ENCODE measurements at places on chromosomes 1 and 21.

DNA sequence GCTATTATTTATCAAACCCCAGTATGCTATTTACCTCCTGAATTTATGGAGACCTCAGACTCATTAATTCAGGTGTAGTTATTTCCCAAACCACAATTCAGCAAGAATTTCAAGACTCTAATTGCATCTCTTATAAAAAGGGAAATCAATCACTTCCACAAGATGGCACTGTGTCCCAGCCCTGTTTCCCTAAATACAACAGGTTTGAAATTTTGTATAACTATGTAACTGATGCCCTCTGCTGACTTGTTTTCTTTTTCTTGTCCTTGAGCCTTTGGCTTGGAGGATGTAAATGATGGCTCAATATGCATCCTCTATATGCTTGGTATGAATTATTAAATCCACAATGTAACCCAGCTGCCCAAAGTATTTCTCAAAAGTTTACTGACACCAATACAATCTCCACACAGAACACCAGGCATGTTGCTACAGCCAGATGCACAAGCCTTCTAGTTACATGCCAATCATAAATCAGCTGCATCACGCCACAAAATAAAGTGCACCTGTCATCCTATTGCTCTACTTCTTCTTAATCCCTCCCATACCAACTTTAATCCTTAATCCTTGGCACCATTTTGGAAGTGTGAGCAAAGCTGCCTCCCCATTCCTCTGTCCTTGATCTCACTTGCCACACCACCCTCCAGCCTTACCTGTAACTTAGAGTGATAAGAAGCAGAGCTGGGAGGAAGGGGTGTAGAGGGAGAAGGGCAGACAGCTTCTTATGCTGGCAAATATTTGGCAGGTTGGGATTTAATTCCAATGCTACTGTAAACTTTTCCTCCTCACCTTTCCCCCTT, 9.0 kb downstream of the C1orf105 start:
- DNase-seq = peak; percentile 7

DNA sequence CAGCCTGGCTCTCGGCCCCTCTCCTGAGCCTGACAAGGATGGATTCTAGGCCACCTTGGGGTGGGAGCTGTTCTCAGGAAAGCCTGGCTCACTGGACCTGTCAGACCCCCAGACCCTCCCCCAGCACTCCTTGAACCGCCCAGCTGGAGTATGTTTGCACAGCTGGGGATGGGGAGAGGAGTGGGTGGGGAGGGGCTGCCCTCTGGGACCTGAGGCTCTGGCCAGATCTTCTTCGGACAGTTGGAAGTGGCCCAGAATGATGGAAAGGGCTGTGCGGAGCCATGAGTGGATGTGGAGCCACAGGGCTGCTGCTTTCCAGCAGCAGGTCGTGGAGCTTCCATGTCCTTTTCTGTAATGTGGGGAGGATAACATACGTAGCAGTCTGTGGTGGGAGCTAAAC, 43.0 kb upstream of the TRABD2B start:
- DNase-seq = no peak

GRCh38 chr1:235673981-235674380, 24.4 kb upstream of the GNG4 start:
- no peak for DNase-seq

- DNase-seq = no peak
Observed at GRCh38 chr1:156836041-156836654, 19.5 kb upstream of the SH2D2A start.

DNA sequence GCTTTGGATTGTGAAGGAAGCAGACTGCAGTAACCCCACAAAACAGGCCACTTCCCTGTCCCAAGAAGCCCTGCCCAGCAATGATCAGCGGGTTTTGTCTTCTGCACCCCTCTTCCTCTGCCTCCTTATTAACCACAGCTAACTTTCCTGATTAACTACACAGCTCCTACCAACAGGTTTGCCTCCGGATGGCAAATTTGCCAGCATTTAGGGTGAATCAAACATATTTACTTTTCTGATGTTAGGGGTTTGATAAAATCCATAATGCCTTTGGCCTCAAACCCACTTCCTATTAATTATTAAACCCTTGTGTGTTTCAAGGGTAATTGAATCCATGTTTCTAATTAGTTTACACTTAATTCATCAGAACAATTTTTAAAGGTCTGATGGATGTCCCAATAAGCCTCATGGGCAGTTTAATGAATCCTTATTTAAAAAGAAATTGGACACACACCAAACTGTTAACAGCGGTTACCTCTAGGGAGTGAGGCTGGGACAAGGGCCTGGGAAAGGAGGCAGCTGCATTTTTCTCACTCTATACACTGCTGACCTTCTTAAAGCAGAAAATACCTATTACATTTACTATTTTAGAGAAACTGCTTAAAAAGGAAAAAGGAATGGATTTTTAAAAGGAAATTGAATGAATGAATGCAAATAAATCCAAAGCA, 91.9 kb downstream of the CSMD2 start:
- no peak for DNase-seq

- no peak for DNase-seq
Observed at GRCh38 chr1:117308311-117308916, 58.8 kb upstream of the MAN1A2 start.

DNA sequence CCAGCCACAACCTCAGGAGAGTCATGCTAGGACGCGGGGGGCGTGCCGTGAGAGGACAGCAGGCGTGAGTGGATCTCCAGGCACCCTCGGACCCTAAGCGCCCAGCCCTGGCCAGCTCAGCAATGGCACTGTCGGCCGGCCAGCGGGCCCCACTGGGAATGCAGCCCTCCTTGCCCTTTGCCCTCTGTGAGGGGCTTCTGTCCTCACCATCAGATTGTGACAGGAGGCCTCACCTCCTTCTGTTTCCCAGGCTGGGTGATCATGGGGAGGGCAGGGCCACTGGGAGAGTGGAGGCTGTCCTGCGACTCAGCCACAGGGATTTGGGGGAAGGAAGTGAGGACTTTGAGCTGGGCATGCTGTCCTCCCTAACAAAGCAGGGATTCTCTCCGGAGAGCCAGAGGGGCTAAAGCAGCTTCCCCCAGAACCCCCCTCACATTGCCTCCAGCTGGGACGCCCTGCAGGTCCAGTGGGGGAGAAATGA, 6.6 kb upstream of the LRRC3 start:
- no peak for DNase-seq

GRCh38 chr21:39016740-39017315, 166.4 kb downstream of the PSMG1 start:
- no peak for DNase-seq

DNA sequence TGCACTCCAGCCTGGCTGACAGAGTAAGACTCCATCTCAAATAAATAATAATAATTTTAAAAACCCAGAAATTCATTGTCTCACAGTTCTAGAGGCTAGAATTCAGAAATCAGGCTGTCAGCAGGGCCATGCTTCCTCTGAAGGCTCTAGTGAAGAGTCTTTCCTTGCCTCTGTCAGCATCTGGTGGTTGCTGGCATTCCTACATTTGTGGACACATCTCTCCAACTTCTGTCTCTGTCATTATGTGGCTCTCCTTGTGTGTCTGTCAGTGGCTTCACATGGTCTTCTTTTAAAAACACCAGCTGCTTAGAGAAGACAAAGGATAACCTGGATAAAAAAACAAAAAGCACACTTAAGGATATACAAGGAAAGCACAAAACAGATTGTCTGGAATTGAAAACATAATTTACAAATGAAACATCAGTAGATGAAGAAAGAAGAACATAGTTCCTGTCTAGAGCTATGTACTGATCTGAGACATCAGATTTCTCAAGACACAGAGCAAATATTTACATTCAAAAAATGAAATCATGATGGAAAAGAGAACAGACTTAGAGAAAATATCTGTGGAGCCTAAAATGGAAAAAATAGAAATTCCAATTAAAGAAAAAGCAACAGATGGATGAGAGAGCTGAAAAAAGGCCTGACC, 32.7 kb upstream of the ASB17 start:
- DNase-seq = no peak

GRCh38 chr1:24111996-24112779, at the start of gene MYOM3:
TSS of gene MYOM3 (minus strand) at chr1:24112135. CDS start at chr1:24108636, 3,499 bp downstream.
- peak; percentile 19 for DNase-seq

GRCh38 chr1:115255154-115255553, 82.9 kb downstream of the NGF start:
- no peak for DNase-seq

GRCh38 chr1:9294910-9295636, 2.4 kb downstream of the SPSB1 start:
- DNase-seq = no peak

DNA sequence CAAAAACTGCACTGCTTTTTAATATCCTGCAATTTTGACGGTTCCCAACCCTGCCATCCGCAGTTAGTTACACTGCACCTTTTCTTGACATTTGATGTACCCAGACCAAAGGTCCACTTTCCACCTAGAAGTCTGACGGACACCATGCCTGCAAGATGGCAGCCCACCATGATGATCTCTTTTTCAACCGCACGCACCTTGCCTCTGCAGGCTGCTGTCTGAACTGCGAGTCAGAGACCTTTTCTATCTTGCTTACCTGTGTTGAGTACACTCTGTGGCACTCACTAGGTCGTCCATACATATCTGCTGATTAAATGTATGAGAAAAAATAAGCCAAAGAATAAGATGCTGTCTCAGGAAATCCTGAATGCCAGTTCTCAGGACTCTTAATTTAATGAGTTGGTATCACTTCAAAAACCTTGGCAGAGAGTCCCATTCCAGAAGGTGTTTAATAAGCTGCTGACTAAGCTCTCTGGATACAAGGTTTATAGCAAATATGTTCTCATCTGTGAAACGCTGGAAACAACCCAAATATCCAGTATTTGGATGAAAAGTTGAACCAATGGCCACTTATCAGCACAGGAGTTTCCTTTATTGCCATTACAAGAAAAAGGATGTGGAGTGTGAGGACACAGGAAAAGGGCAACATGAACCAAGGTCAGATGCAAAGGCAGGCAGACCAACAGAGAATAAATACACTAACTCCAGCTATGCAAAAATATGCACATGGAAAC, 37.9 kb downstream of the GNG12 start:
- DNase-seq = no peak

DNA sequence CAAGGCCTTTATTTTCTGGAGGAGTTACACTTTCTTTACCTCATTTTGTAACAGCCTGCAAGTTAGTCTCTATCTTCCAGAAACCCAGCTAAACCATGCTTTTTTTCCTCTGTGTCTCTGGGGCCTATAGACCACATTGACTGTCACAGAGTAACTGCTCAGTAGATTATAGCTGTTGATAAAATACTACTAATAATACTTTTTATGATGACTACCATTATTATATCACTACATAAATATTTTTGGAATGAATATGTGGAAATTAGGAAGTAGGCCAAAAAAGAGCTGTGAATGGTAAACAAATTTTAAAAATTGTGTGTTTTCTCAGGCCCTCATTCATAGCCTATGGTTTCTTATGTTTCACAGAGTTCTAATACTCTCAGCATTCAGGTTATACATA, 233.1 kb upstream of the USP24 start:
- no peak for DNase-seq

DNA sequence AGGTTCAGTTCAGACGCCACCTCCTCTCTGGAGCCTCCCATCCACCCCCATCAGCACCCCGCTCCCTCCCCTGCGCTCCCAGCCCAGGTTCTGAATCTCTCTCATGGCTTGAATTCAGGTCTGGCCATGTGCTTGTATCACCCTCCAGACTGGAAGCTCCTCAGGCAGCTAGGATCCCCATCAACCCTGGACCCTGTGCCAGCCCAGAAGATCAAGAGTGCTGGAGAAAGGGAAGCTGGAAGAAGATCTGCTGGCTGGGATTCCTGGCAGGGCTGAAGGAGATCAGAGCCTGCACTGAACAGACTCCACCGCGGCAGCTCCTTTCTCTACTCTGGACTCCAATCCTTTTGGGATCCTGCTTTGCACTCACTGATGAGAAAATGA, 11.7 kb upstream of the TINAGL1 start:
- no peak for DNase-seq

DNA sequence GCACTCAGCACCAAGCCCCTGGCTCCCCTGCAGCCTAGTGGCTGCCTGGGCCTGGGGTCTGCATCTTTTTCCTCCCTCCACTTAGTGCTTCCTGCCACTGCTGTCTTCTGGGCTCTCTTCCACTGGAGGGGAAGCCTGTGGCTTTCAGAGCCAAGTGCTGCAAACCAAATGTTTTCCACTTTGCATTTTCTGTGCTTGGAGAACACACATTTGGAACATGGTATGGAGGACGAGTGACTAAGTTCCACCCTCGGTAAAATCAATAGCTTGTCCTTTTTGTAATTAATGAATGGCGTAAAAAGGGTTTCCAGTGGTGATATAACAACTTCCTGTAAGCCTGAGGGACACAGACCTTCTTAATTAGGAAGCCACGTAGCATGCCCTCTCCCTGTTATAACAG, 10.1 kb upstream of the GPR153 start:
- no peak for DNase-seq

Measured in anterior cingulate cortex (tissue), 58 donors.